Stimulated activated memory B cell treated with anti-CD40 and anti-IgM and Interleukin-4, amounts not matched to agents 10 μg/mL and 1 μg/mL and 100 μg/mL, for 72 hours (primary cell): ENCODE measurements at places on chromosomes 4 and X.

DNA sequence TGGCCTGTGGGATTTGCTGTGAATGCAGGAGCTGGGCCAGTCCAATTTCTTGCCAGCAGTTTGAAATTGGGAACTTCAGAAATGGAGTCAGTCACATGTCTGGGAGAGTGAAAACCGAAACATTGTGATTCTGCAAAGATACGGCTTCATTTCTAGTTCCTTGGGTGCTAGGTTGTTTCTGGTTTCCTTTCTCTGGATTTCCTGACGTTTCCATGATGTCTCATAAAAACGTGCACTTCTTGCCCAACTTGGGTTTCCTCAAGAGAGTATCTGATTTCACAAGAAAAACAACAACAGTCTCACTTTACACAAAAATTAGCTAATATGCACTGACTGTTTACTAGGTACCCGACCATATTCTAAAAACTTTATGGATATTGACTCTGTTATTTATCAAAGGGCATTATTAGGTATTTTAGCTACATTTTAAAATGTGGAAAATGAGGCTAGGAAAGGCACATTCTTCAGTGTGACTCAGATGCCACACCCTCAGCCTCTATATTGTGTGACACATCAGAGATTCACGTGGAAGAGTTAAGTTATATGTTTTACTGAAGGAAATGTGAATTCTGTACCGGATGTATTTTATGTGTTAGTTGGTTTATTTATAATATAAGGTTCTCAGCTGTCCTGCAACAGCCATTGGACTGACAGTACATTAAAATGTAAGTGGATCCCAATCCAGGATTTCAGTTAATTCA lies 225.0 kb upstream of the PUDP start:
- peaks cover under 1% of the 10 kb centered on the region for H3K36me3 ChIP-seq
- H3K4me3 ChIP-seq = no peak overlapping the region
- H3K27ac ChIP-seq = no peak overlapping the region
- ATAC-seq = no peak
- H3K27me3 ChIP-seq = no peaks in the 10 kb centered on the region

- no peak for ATAC-seq
- H3K36me3 ChIP-seq = no peaks in the 10 kb centered on the region
- H3K4me1 ChIP-seq = no peaks in the 10 kb centered on the region
- H3K27me3 ChIP-seq = peaks cover 10% of the 10 kb centered on the region
Measured at GRCh38 chr4:52550186-52550585, 108.9 kb downstream of the USP46 start.

DNA sequence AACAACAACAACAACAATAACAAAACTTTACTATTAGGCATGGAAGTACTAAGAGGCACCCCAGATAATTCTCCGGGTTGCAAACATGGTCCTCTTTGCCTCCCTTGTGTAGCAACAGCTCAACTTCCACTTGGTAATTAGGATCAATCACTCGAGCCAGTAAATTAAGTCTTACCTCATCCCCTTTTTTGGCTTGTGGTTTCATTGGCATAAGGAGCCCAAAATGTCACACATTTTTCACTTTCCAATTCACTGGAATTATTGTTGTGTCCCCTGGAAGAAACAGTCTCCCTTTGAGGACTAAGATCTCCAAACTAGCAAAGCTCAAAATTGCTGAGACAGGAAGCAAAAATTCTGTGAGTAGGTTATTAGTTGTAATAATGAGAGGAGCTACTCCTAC lies 49.2 kb upstream of the HSD17B10 start:
- no peak overlapping the region for H3K27ac ChIP-seq
- H3K4me1 ChIP-seq = peaks cover 7% of the 10 kb centered on the region
- no peaks in the 10 kb centered on the region for H3K36me3 ChIP-seq

DNA sequence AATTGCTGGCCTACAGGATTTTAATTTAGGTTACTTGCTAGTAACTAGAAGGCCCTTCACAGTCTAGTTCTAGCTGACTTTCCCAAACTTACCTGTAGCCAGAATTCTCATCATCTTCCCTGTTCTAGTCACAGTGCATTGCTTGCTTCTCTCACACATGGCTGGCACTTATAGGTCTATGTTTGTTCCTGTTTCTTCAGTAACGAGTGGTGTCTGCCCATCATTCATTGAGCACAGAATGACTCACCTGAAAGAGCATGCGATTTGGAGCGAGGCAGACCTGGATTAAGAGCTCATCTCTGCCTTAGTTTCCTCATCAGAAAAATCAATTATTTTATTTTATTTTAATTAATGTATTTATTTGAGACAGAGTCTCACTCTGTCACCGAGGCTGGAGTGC lies 201.7 kb upstream of the ANK2 start:
- no peak overlapping the region for H3K27ac ChIP-seq
- peaks cover 10% of the 10 kb centered on the region for H3K4me1 ChIP-seq
- H3K36me3 ChIP-seq = no peaks in the 10 kb centered on the region
- ATAC-seq = no peak

DNA sequence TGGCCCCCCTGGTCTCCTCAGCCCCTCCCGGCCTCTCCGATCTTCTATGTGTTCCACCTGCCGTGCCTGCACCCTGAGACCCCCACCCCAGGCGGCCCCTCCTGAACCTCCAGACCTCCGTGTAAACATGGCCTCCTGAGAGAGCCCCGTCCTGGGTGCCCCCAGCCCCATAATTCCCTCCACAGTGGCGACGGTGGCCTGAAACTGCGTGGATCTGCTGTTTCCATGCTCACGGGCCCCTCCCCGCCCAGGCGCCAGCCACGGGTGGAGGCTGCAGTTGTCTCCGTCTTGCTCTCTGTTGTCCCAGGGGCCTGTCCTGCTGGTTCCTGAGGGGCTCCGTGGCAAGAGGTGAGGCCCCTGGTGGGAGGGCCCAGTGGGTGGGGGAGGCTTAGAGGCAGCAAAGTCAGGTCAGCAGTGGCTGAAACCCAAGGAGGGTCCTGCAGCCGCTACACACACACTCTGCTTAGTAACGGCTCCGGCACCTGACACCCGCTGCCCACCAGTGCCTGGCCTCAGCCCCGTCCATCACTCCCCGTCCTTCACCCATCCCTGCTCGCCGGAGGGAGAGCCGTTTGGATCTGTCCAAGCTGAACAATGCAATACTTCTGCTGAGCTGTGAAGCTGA lies 75.8 kb downstream of the FAM53A start:
- no peak overlapping the region for H3K4me3 ChIP-seq
- H3K27me3 ChIP-seq = peaks cover 46% of the 10 kb centered on the region
- H3K36me3 ChIP-seq = no peaks in the 10 kb centered on the region
- peaks cover 22% of the 10 kb centered on the region for H3K4me1 ChIP-seq
- no peak for ATAC-seq

- no peak for ATAC-seq
- no peak overlapping the region for H3K4me3 ChIP-seq
- H3K27me3 ChIP-seq = no peaks in the 10 kb centered on the region
- H3K36me3 ChIP-seq = no peaks in the 10 kb centered on the region
Measured at GRCh38 chrX:39260965-39261364, 459.7 kb downstream of the MID1IP1 start.

- H3K4me1 ChIP-seq = no peaks in the 10 kb centered on the region
- no peaks in the 10 kb centered on the region for H3K36me3 ChIP-seq
- no peak overlapping the region for H3K27ac ChIP-seq
- H3K27me3 ChIP-seq = no peaks in the 10 kb centered on the region
- ATAC-seq = no peak
Measured at GRCh38 chr4:119638359-119638758, 9.8 kb upstream of the PDE5A start.

DNA sequence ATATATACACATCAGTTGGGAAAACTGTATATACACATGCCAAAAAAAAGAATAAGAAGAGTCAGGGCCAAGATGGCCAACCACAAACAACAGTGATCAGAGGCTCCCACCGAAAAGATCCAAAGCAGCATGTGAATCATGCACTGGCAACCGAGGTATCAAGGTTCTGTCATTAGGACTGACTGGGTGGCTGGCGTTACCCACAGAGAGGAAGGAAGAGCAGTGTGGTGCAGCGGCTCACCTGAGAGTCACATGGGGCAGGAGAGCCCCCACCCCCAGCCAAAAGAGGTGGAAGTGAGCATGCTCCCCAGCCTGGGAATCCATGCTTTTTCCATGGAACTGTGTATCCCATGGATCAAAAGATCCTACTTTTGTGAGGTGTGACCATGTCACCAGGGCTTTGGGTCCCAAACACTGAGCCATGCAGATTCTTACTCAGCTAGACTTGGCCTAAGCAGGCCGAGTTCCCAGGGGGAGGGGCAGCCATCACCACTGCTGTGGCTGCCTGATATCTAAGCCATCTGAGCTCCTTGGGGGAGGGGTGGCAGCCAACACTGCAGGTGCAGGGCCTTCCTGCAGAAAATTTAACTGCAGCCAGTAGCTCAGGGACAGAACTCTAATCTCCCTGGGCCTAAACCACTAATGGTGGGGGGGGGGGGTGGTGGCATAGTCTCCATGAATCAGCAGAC lies 52.8 kb downstream of the P2RY10 start:
- H3K4me1 ChIP-seq = peaks cover 6% of the 10 kb centered on the region
- no peaks in the 10 kb centered on the region for H3K36me3 ChIP-seq
- no peak for ATAC-seq
- H3K4me3 ChIP-seq = peak overlapping the region; percentile 39

DNA sequence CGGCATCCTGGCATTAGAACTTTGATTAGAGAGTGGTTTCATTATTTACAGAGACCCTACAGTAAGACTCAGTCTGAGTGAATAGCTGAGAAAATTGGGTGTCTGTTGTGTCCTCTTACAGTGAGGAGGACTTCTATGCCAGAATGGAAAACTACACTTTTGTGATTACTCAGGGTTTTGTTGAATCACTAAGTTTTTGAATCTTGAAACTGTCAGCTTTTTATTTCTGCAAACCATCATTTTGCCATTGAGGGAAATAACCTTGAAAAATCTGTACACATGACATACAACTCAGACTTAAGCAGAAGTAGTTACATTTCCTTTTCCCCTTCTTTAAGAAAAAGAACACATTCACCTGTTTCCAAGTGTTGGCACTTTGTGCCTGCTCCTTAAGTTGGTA lies 117.6 kb upstream of the RASGEF1B start:
- no peaks in the 10 kb centered on the region for H3K36me3 ChIP-seq
- no peaks in the 10 kb centered on the region for H3K27me3 ChIP-seq
- no peak overlapping the region for H3K4me3 ChIP-seq

GRCh38 chr4:180909279-180909678 lies 1333.9 kb upstream of the TENM3 start:
- H3K36me3 ChIP-seq = no peaks in the 10 kb centered on the region
- H3K27ac ChIP-seq = no peak overlapping the region
- no peak overlapping the region for H3K4me3 ChIP-seq
- no peaks in the 10 kb centered on the region for H3K4me1 ChIP-seq
- no peaks in the 10 kb centered on the region for H3K27me3 ChIP-seq

DNA sequence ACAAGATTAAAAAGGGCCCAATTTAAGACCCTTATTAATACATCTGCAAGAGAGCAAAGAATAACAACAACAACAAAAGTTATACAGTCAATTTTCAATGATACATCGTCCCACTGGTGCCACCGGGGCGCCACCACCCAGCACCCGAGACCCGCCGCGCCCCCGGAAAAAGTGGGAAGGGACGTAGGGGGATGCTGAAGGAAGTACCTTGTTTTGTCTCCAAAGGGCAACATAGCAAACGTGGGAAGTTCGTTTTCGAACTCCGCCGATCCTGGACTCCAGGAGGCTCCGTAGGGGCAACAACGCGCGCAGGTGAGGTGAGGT lies 1.7 kb downstream of the PDE5A start:
- H3K4me1 ChIP-seq = peaks cover 29% of the 10 kb centered on the region
- peak overlapping the region; percentile 77 for H3K4me3 ChIP-seq
- peaks cover 11% of the 10 kb centered on the region for H3K27me3 ChIP-seq
- ATAC-seq = no peak

DNA sequence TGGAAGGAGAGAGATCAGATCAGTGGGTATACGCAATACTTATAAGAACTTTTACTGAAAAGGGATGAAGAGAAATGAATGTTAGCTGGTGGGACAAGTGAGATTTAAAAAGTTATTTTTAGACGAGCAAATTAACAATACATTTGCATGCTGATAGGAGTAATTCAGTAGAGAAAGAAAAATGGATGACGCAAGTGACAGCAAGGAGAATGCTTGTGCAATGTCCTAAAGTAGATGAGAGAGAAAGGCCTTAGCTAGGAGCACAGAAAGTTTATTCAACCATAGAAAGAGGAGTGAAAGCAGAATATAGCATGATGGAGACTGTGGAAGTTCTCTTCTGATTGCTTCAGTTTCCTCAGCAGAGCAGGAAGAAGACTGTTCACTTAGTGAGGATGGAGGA lies 45.8 kb downstream of the OSTC start:
- H3K27ac ChIP-seq = no peak overlapping the region
- H3K36me3 ChIP-seq = no peaks in the 10 kb centered on the region
- H3K4me3 ChIP-seq = no peak overlapping the region
- no peaks in the 10 kb centered on the region for H3K4me1 ChIP-seq

DNA sequence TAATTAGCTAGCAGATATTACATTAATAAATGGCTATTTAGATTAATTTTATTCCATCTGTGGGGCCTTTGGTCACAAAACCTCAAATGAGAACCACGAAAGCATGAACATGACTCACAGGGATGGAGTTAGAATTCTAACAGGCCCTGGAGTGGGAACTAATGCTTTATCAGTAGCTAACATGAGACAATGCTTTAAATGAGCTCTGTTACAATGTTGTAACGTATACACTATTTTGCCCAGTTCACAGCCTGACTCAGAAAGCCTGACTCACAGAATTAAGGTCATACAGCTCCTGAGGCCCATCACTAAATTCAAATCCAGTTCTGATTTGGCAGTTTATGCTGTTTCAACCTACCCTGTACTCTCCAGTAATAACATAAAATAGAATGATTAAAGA lies 23.2 kb downstream of the VEGFC start:
- no peaks in the 10 kb centered on the region for H3K4me1 ChIP-seq
- H3K27me3 ChIP-seq = no peaks in the 10 kb centered on the region
- ATAC-seq = no peak
- no peaks in the 10 kb centered on the region for H3K36me3 ChIP-seq

- no peaks in the 10 kb centered on the region for H3K36me3 ChIP-seq
- no peaks in the 10 kb centered on the region for H3K4me1 ChIP-seq
- no peak overlapping the region for H3K4me3 ChIP-seq
- H3K27me3 ChIP-seq = peaks cover 34% of the 10 kb centered on the region
- no peak for ATAC-seq
Measured at GRCh38 chr4:100557306-100557705, 39.5 kb upstream of the EMCN start.

DNA sequence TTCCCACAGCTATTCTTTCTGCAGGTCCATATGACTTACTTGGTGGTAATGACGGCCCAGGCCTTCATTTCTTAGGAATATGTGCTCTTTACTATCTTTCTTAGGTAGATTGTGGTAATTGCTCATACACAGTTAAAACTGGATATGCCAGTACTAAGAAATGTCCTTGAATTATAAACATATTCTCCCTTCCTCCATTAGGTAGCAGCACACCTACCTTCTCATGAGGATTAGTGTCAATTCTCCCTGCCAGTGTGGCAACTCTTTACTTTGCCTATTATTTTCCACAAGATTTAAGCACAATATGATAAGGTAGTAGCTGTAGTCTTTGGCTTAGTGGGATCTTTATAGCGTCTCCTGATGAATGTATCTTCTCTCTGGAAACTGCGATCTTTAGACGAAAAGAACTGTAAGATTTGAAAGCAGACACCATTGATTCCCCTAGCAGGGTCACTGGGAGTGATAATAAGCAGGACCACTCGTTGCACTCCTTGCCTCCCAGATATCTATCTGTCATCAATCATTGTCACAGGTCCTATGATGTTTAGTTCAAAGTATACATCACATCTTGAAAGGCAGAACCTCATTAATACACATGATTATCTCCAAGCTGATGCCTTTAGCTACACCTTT lies 1240.7 kb downstream of the C4orf33 start:
- H3K36me3 ChIP-seq = no peaks in the 10 kb centered on the region
- no peak overlapping the region for H3K27ac ChIP-seq
- H3K4me1 ChIP-seq = no peaks in the 10 kb centered on the region
- ATAC-seq = no peak
